ENCODE measurements at places on chromosomes 13 and 19.

DNA sequence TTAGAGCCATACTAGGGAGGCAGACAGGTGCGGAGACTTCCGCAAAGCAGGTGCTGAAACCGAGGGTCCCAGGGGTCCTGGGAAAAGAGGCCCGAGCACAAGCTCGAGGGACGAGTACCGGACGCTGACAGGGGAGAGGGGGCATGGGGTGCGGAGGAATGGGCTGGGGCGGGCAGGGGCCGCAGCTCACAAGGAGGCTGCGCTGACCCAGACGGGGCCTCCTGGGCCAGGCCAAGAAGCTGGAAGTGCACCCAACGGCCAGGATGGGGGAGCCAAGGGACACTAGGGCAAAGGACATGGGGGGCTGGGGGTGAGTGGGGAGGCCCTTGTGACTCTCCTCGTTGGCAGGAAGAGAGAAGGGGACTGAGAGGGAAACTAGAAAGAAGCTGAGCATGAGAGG, 1.8 kb downstream of the POLR2E start:
- no peak for DNase-seq

DNA sequence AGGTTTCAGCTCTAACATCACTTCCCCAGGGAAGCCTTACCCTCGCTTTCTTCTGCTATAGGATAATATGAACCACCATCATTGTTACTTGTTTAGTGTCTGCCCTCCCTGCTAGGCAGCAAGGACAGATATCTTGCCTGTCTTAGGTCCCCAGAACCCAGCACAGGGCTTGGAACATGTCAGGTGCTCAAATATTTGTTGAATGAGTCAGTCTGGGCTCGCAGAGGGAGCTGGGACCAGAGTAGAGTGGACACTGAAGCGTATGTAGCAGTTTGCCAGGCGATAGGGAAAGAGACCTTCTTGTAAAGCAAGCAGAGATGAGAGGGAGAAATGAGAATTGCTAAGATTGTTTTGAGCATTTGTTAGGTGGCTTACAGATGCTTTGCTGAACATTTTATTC, 11.7 kb downstream of the BCKDHA start:
- DNase-seq: peak; percentile 75

DNA sequence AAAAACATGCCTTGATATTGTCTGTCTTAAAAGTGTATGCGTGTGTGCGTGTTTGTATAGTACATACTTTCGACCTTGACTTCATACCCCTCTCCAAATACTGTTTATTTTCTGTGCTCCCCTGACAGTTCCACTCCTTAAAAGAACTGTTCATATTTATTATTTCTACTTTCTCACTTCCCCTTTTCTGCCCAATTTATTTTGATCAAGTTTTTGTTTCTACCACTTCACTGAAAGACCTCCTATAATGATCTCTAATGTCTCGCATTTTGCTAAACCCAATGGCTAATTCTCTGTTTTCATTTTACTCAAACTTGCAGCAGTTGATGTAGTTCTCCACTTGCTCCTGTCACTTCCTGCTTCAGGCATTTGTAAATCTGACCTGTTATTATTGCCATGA, 426.1 kb upstream of the KLF12 start:
- DNase-seq: no peak

DNA sequence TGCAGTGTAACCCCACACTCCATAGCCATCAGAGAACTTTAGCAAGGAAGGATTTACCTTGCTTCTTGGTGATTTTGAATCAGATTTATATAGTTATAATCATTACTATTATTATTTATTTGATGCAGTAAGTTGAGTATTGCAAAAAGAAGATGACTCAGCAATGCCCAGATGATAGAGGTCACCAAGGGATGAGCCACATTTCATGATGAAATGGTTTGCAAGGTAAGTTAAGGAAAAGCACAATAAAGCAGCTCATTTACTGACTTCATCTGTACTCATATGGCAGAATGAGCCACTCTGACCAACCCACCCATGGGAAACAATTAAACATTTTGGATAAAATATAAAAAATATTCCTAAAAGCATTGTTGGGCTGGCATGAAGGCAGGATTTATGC, 59.1 kb downstream of the AKAP11 start:
- DNase-seq: no peak

DNA sequence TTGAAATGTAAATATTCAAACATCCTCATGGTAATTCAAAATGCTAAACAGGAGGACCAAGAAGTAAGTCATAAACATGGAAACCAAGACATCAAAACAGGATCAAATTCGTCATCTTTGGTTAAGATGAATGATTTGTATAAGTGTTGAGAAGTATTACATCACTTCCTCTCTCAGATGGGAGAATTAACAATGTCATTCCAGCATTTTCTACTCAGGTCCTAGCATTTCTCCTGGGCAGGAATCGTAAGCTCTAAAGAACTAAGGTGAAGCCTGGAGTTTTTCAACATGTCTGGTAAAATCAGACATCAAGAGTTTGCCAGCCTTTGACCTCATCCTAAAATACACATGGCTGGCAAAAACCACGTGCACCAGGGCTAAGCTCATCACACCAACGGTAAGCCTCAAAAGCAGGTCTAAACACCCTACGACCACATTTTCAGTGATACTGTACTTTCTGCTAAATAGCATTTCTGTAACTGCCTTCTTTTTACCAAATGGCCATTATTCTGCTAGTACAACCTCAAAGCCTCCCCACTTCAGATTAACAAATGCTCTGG, 24.8 kb downstream of the RANBP3 start:
- DNase-seq: peak; percentile 52

DNA sequence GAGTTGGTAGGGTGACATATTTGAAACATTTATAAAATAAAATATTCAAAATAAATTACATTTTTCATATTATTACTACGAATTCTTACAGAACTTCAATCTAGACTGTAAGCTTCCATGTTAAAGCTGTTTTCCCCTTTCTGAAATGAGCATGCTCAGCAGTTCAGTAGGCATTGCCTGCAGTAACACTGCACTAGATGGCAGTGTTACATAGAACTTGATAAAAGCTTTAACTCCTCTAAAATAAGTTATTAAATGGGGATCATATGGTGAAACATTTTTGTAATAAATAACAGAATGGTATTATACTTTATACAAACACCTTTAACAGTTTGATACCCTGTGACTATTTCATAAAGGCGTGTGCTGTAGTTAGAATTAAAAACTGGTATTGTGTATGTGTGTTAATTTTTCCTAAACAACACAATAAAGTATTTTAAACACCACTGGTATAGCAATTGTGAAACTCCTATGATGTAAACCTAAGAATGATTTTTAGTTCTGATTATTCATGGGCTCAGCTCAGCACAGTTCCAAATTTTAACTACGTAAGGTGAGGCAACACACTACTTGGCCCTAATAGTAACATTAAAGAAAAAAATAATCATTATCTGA, 11.6 kb upstream of the GPR18 start:
- peak; percentile 76 for DNase-seq

- no peak for DNase-seq
Measured at GRCh38 chr13:84137292-84137691, 255.0 kb upstream of the SLITRK1 start.

DNA sequence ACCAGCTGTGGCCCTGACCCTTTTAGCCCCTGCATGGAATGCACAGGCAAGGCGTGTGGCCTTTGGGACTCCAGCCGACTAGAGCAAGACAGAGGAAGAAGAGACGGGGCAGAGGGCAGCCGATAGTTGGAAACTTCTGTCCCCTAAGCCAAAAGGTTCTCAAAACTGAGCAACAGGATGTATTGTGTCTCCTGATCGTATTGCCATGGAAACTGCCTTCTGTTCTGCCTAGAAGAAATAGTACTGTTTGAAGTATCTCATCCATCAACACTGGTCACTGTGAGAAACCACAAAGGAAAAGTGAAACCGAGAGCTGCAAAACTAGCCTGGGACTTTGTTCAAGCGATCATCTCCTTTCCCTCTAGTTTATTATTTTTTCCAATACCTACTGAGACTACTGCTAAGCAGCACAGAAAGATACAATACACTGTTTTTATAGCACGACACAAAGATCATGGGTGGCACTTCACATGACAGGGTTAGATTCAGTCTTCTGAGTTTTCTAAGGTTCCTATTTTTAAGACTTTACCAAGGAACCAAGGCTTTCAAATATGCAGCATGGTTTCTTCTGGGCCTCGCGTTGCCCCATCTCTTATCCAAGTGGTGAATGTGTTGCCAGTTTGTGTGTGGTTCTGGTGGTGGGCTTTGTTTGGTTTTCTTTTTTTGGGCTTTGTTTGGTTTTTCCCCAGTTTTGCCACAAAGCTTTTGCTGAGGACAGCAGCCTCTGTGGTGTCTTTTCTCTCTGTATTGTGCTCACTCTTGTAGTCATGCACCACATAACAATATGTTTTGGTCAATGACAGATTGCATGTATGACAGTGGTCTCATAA, 49.3 kb upstream of the GPR183 start:
- peak; percentile 93 for DNase-seq

DNA sequence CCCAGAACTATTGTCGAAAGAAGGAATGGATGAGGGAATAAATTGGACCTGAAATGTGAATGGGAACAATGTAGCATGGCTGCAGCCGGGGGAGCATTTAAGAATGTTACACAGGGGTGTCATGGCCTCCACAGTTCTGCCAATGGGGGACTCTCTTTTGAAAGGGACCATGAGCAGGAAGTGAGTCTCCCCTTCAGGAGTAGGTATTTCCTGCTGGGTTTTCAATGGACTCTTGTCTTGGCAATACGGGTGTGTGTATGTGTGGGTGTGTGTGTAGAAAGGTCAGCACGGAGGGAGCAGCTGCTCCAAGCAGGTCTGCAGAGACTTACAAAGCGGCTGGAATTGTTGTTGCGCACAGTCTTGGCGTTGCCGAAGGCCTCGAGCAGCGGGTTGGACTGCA, 24.4 kb downstream of the MYO1F start:
- DNase-seq: no peak

DNA sequence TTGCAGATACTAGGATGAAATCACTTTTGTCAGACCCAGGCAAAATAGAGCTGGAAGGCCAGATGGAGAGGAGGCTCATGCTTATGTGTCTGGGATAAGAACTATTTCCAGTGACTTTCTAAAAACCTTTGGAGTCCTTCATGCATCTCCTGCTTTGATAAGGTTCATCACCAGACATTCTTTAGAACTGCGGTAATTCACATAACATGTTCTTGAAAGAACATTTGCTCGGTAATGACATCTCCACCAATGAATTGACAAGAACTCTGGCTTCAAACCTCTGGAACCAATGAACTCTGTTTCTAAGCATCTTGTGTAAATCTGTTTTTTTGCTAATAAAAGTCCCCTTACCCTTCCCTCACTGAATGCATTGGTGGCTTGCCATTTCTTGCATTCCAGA, 112.0 kb upstream of the KL start:
- no peak for DNase-seq

GRCh38 chr19:34502582-34503411, 21.2 kb downstream of the WTIP start:
- no peak for DNase-seq

GRCh38 chr19:47644199-47644598, 35.3 kb downstream of the BICRA start:
- no peak for DNase-seq

- DNase-seq: peak; percentile 38
Measured at GRCh38 chr13:31957772-31958171, 73.8 kb upstream of the FRY start.

DNA sequence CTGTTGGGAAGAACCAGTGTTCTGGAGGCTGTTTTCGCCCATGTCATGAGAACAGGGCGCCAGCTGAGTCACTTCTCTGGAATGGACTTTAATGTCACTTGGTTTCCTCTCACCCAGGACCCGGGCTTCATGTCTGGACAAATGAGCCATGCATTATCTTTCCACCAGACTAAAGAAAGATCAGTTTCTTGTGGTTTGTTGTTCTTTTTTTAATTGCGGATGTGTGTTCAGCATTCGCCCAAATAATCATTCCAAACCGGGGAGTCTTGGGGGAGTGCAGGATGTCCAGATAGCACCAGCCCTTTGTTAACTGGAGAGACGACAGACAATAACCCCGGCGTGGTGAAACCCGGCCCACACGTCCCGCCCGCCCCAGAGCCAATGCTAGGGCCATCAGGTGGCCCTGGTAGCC, 102.5 kb downstream of the COL4A2 start:
- no peak for DNase-seq

DNA sequence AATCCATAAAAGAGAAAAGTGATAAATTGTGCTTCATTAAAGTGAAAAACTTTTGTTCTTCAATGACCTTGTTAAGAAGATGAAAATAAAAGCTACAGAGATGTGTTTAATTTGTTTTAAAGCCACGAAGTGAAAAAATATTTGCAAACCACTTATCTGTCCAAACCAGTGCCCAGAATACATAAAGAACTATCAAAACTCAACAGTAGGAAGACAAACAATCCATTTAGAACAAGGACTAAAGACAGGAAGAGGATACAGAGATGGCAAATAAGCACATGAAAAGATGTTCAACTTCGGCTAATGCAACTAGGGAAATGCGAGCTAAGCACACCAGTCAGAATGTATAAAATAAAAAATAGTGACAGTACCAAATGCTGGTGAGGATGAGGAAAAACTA, 15.0 kb downstream of the GJB6 start:
- DNase-seq: no peak

- DNase-seq: no peak
Measured at GRCh38 chr13:36973621-36974295, 25.4 kb downstream of the ALG5 start.

GRCh38 chr19:6822311-6822670, 49.8 kb downstream of the VAV1 start:
- no peak for DNase-seq

- DNase-seq: no peak
Measured at GRCh38 chr19:30900051-30900450, 449.2 kb downstream of the TSHZ3 start.

GRCh38 chr19:56139847-56140582, 1.1 kb upstream of the ZNF444 start:
- peak; percentile 30 for DNase-seq

GRCh38 chr13:30107521-30108136, 199.7 kb downstream of the KATNAL1 start:
- peak; percentile 84 for DNase-seq

DNA sequence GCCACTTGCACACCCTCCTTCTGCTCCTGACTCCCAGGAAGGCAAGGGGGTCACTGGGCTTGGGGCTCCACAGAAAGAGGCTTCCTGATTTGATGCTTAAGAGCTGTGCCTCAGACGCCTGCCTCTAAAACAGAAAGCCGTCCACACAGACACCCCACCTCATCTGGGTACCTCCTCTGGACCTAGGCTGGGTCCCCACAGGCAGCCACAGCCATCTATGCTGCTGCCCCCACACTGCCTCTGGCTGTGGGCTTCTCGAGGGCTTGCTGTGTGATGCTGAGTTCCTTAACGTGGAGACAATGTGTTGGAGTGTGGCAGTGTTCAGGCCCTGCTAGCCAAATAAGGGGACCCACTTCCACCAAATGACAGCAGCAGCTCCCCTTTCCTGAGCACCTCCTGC, 8.5 kb upstream of the ZSCAN22 start:
- DNase-seq: no peak

DNA sequence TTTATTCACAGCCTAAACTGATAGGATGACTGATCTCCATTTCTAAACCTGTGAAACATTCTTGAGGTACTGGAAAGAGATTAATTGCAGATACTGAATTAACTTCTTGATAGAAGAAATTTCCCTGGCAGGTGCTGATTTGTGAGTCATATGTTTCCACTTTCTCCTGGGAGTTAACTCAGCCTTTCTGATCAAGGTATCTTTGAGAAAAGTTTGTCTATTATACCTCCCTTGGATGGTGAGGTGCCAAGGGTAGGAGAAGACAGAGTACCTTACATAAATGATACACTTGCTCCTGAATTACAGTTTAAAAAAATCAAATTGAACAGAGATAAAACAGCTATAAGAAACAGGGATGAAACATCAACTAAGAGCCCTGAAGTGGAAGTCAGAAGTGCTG, 123.0 kb downstream of the RGCC start:
- no peak for DNase-seq

- no peak for DNase-seq
Measured at GRCh38 chr19:30781519-30781918, 409.3 kb downstream of the ZNF536 start.

GRCh38 chr13:113272031-113272430, 25.0 kb upstream of the LAMP1 start:
- no peak for DNase-seq
